ENCODE measurements at places on chromosomes 5 and 9.
A peak's percentile ranks its signal among the peaks of the same experiment; 100 is the strongest.

DNA sequence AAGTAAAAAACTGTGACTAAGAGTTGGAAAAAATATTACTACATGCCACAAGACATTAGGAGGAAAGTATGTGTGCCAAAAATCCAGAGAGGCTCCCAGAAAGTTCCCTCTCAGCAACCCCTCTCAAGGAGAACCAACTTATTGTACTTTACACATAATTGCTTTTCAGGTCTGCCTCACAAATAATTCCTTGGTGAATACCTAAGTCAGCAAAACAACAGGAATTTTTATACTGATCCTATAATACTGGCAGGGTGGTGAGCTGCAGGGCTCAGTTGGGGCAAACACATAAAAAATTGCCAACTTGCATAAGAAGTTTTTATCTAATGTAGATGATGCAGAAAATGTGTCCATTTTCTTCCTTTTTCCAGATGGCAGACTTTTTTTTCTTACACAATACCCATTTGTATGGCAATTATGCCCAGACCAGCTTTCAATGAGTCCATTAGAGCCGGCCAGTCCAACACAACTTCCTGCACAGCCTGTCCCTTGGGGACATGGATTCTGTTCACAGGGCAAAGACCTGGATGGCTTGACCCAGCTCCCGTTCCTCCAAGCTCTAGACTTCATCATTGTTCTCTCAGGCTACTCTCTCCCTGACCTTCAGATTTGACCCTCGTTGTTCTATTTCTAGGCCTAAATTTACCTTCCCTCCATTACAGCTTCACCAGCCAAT is 31.3 kb downstream of the MARCHF3 start:
- no peak for DNase-seq

DNA sequence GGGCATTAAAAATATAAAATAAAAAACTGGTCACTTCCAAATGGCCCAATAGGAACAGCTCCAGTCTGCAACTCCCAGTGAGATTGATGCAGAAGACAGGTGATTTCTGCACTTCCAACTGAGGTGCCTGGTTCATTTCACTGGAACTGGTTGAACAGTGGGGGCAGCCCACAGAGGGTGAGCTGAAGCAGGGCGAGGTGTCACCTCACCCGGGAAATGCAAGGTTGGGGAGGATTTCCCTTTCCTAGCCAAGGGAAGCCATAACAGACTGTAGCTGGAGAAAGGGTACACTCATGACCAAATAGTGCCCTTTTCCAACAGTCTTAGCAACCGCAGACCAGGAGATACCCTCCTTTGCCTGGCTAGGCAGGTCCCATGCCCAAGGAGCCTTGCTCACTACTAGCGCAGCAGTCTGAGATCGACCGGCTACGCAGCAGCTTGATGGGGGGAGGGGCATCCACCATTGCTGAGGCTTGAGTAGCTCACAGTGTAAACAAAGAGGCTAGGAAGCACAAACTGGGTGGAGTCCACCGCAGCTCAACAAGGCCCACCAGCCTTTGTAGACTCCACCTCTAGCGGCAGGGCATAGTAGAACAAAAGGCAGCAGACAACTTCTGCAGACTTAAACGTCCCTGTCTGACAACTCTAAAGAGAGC is 12.7 kb downstream of the RLN1 start:
- DNase-seq = peak; percentile 12

- no peak for DNase-seq
Observed at GRCh38 chr9:122302237-122303093, 37.8 kb downstream of the MRRF start.

DNA sequence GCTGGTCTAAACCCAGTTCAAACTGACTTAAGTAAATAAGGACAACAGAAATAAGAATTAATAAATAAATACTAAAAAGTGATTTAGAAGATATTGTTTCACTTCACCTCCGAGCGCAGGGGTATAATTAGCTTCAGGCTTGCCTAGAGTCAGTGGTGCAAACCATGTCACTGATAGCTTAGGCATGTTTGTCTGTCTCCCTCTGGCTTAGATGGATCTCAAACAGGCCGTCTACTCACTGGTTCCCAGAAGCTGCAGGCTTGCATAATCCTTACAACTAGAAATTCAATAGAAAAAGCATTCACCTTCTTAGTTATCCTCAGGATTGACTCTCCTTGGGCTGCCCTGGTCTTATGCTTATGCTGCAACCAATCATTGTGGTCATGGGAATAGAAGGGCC is 629.8 kb upstream of the WWC1 start:
- no peak for DNase-seq

DNA sequence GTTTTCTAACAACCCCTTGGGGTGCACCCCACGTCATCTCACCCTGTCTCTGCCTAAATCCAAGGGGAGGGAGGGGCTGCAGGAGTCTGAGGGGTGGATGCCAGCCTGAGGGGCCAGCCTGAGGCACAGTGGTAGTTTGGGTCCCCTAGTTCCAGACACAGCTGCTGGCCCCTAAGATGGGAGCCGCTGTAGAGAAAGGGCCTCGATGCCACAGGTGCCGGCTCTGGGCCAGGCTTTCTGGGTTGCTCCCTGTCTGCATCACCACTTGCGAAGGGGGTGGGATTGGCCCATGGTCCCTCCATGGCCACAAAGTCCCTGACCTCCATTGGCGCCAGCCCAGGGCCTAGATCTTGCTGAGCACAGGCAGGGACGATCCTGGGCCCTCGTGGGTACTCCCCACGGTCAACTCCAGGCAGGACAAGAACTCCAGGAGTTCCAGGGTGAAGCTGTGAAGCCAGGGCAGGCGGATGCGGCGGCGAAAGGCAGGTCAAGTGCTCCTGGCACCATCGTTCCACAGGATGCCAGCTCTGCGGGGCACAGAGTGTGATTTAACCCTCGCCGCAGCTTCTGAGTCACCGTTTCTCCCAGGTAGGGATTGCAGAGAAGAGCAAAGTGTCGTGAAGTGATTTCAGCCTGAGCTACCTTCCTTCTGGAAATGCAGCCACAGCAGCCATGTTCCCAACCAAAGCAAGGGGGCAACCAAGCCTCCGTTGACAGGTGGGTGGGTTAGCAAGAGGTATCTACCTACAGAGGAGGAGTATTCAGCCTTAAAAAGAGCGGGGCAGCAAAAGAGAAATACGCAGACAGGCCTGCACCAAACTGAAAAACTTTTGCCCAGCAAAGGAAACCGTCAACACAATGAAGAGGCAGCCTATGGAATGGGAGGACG is 41.6 kb upstream of the EXOC3 start:
- DNase-seq = no peak

DNA sequence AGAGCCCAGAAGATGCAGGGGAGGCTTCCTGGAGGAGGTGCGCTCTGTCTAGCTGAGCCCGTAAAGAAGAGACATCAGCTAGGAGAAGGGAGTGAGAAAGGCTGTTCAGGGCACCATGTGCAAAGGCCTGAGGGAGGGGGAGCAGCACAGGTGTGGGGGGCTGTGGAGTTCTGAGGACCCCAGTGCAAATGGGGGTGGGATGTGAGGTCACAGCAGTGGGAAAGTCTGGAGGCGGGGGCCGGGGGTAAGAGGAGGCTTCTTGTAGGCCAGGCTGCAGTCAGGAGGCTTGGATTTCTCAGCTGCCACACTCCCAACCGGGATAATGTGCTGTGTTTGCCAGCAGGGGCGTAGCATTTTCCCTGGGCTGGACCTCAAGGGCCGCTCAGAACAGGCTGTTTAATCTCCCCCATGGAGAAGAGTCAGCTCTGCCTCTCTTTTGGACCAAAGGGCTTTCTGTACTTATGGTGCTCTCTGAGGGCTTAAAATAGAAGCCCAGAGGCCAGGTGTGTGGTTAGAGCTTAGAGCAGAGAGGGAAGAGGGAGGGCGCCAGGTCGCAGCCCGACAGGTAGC is 5.7 kb downstream of the NEURL1B start:
- DNase-seq = no peak

DNA sequence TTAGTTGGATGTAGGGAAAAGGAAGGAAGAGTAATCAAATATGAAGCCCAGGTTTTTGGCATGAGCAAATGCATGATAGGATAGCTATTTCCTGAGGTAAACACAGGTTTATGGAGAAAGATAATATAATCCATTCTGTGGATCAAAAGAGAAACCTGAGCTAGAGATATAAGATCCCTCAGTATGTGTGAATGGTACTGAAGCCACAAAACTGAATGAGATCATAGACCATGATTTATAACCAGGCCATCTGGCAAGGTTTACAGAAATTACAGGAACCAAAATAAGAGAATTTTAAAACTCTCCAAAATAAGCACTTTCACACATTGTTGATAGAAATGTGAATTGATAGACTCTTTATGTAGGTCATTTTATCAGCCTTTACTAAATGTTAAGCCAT is 28.7 kb upstream of the ECM2 start:
- peak; percentile 57 for DNase-seq

DNA sequence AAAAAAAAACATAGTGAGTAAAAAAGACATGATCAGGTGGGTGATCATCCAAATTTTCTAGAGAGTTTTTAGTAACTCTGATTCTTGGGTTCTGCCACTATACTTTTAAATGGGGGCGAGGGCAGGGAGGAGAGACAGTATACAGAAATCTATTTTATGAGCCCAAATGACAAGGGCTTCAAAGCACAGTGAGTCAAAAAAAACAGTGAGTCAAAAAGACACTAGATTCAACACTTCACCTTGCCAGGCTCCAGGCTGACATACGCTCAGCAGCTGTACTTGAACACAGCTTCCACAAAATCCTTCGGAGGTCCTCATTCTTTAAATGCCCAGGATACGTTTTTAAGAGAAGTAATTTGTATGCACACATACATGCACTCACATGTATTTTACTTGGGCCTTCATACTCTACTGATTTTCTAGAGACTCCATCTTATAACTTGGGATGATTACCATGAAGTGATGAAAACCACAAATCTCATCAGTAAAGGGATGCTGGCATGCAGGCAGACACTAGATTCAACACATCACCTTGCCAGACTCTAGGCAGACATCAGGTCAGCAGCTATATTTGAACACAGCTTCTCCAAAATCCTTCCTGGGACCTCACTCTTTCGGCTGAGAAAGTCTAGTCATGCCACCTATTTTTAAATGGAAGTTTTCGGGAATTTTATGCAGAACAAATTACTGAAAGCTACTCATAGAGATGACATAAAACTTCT is 28.8 kb downstream of the NR3C1 start:
- DNase-seq = peak; percentile 37

DNA sequence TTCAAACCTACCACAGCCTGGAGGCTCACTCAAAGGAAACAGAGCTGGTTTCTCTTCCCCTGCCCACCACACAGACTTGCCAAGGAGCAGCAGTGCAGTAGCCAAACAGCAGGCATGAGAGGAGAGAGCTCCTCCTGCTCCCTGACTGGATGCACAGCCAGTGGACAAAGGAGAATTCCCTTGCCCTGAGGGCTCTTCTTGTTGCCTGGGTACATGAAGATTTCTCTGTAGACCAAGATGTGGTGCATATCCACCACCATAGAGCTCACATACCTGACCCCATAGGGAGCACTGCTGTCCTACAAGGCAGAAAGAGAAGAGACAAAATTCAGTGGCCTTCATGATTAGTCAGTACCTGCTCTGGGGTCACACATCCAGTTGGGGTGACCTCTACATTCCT is 56.3 kb upstream of the SPATA31E1 start:
- DNase-seq = no peak

DNA sequence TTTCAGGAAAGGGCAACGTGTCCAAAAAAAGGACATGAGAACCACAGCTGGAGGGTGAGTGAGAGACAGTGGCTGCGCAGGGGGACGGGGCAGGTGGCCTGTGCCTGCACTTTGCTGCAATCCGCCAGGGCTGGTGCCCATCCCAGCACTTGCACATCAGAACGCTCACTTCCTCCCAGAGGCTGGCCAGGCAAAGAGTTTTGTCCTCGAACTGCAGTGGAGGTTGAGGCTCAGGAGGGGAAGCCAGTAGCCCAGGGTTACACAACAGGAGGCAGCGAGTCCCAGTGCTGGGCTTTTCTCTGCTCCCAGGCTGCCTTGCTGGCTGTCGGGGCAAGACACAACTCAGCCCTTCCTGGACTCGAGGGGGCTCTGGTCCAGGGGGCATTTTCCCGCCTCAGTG is 33.1 kb downstream of the CRB2 start:
- no peak for DNase-seq

- no peak for DNase-seq
Observed at GRCh38 chr9:123929177-123929869, 603 bp downstream of the DENND1A start.

DNA sequence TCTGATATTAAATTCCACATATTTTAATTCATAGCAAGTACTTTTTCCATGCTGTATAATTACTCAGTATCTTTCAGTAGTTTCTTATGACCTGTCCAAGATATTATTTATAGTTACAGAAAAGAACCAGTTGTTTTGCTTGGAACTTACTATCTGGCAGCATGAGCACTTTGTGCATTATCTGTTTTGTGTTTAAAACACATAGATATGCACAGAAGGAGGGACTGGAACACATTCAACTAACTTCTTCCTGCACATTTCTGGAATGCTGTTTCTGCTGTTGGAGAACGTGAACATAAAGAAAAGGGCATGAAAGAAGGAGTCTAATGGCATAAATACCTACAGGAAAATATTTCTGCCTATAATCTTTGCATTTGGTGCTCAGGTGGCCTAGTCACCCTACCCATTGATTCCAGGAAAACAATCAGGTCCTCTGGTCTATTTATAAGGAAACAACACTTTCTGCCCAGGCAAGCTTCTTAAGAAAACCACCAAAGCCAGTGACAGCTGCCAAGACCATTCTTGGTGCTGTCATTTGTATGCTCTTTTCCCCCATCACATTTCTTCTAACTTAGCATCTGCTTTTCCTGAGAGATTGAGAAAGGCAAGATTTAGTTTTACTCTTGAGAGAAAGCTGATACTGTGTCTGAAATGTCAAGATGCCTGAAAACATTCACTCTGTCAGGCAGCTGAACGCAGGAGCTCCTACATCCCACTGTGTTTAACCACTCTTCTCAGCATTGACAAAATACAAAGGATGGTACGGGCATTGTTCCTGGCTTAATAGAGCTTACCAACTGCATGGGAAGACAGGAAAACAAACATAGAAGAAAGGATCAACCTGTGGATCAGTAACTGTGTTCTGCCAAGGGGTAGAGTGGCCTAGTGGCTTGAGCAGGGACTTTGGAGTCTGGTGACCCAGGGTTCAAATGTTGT is 40.3 kb downstream of the RAB3C start:
- no peak for DNase-seq

DNA sequence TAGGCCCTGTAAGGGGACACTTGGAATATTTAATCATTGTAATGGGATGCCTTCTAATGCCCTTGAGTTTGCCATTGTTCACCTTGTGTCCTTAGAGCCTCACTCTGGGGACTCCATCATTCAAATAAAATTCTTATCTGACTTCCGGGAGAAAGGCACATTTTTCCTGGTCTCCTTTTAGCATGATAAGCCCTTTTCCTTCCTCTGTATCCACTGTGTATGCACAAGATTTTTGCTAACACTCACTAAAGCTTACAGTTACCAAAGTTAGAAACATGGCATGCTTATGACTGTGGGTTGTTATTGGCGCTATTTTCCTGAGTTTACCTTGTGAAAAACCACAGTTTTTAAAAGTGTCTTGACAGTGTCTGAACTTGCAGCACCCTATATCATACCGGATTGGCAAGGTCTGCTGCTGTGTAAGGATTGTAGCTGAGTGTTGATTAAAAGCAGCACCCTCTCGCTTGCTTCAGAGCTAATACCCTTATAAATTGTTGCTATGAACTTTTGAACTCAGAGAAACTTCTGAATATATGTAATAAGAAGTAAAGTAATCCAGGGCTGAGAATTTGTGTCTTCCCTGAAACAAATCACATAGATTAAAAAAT is 46.4 kb downstream of the SNCAIP start:
- no peak for DNase-seq

- no peak for DNase-seq
Observed at GRCh38 chr5:56534102-56534829, 281.1 kb upstream of the MAP3K1 start.

GRCh38 chr9:4740388-4740637 is 689 bp downstream of the AK3 start:
- DNase-seq = no peak

- DNase-seq = no peak
Observed at GRCh38 chr9:107906074-107906473, 416.5 kb upstream of the KLF4 start.

All from fibroblast of skin of right biceps (primary cell).